GM20000 (cell line): ENCODE measurements at places on chromosomes 1 and 21.
A peak's percentile ranks its signal among the peaks of the same experiment; 100 is the strongest.

DNA sequence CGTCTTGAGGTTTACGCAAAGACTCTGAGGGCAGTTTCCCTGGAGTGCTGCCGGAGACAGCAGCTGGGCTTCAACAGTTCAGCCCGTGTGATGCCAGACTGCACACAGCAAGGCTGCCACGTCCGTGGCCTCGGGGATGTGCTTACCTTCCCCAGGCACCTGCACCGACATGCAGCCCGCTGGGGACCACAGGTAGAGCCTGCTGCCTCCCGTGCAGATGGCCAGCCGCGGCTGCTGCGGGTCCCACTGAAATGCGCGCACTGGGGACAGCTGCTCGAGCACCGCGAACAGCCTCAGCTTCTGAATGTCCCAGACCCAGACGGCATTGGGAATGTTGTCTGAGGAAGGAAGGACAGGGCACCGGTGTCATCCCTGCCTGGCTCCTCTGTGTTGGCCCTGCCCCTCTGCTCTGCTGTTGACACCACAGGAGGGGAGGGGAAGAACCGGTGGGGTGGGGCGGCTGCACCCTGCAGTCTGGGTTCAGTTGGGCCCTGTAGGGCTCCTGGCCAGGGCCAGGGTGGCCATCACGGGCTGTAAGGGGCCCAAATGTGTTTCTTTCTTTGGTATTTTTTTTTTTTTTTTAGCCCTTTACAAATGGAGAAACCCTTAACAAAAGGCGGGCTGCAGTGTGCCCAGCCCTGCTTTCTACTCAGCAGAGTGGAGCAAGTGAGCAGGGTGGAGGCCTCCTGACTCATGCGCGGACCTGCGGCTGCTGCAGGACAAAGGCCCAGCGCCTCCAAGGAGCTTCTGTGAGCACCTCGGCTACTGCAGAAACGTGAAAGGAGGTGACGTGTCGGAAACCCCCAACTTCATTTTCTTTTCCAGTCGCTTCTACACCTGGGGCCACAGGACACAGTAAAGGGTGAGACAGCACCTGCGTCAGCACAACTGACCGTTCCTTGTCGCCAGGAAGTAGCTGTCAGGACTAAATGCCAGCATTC, 6.8 kb downstream of the TPRG1L start:
- no peak for DNase-seq

GRCh38 chr1:232145768-232146167, 484.2 kb downstream of the SIPA1L2 start:
- DNase-seq, result no peak

- DNase-seq, result no peak
Measured at GRCh38 chr1:7052701-7053100, 267.4 kb downstream of the CAMTA1 start.

DNA sequence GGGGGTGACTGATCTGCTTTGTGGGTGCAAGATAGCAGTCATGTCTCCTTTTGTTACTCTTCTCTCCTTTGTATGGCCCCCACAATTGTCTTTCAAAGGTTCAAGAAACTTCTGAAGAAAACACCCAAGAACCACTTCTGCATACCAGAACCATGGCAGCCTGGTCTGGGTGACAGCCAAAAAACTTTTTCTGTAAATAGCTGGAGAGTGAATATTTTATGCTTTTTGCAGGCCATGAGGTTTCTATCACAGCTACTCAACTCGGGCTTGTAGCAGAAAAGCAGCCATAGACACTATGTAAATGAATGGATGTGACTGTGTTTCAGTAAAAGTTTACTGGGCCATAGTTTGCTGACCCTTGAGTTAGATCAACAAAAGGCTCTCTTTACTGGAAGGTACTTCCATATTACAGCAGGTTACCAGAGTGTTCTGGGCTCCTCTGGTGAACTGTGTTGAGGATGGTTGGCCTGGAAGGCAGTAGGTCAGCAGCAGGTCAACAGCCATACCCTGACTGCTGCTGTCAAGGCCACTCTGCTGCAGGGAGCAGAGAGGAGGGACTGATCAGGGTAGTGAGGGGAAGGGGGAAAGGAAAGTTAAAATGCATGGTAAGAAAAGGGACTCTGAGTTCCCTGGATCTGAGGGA, 116.4 kb downstream of the GDAP2 start:
- no peak for DNase-seq

DNA sequence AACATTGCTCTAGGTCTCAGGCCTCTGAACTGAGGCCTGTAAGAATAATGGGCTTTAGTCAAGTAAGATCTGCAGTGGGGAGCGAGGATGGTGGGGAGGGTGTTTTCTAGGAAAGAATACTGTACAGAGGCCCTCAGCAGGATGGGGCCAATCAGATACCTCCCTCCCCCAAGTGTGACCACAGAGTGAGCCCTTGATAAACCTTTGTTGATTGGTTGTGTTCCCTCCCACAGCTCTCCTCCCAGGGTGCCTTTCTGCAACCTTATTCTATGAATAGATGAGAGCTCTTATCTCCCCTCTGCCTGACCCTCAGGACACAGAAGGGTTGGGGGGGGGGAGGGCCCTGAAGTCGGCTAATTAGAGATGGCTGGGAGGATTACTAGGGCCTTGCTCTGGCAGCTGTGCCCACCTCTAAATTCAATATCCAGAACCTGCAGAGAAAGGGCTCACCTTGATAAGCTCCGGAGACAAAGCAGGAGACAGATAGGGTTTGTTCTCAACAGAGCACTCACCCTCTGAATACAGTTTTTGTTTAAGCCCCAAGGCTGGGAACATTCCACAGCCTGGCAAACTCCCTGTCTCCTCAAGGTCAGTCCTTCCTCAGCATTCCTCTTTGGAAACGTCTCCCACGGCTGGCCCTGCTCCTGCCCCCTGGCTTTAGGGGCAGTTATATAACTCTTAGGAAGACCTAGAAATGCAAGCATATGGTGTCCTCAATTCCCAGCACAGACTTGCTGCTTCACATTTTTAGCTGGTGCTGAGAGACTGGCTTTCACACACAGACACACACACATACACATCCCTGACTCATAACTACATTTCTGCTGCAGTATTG, 42.9 kb downstream of the ATP1A1 start:
- no peak for DNase-seq

GRCh38 chr1:109181085-109181806, 32.5 kb upstream of the SARS1 start:
- no peak for DNase-seq

GRCh38 chr1:18299441-18300338, 181.0 kb upstream of the KLHDC7A start:
- DNase-seq, result peak; percentile 61

- DNase-seq, result no peak
Measured at GRCh38 chr1:40539338-40539737, 7.9 kb downstream of the ZNF684 start.

GRCh38 chr1:209249785-209250440, 333.6 kb upstream of the CAMK1G start:
- DNase-seq, result no peak

- DNase-seq, result no peak
Measured at GRCh38 chr21:46557919-46558392, 46.9 kb downstream of the S100B start.

- no peak for DNase-seq
Measured at GRCh38 chr21:36126208-36126565, 8.7 kb upstream of the CBR3 start.

- DNase-seq, result no peak
Measured at GRCh38 chr1:117587499-117588356, 18.1 kb upstream of the TENT5C start.

DNA sequence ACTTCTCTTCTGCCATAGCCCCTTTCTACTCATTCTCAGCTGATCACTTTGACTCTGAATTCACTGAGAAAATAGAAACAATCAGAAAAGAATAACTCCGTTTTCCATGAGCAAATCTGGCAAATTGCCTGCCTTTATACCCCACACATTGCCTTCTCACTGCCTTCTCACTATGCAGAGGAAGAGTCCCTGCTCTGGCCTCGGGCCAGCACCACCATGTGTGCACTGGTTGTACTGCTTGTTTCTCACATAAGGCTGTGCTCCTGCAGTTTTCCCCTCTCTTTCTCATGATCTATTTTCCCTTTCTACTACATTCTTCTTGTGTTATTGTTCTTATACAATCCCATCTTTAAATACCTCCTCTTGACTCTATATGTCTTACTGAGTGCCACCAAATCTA, 2.3 kb upstream of the HMGCS2 start:
- DNase-seq, result no peak

DNA sequence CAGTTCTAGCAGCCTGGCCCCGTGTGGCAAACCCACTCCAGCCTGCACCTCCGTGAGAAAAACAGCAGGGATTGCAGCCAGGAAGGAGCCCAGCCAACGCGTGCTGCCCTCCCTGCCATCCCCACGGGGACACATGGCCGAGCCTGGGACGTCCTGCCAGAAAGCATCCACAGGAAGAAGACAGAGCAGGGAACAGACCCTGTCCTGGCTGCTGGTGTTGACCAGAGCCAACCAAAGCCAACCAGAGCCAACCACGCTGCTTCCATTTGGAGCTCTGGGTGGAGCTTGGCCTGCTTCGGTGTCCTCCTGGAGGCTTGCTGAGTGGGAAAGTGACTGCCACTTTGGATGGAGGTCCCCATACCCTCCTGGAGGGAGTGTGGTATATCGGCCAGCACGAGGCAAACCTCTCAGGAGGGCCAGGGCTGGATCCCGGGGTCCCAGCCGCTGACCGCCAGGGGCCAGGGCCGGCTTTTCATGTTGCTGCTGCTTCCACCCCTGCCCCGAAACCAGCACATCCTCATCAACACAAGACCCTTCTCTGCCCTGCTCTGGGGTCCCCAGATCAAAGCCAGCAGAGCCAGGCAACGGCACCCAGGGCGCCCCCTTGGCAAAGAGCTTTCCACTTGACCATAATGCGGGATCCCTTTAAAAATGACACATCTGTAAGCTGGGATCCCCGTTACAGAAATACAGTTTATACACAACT, 80.6 kb upstream of the ARHGEF16 start:
- DNase-seq, result no peak

GRCh38 chr1:154178911-154179811, 12.7 kb downstream of the TPM3 start:
- no peak for DNase-seq

- DNase-seq, result no peak
Measured at GRCh38 chr21:16750926-16751325, 761.9 kb upstream of the CXADR start.

GRCh38 chr1:98910827-98911226, 93.8 kb downstream of the PLPPR5 start:
- no peak for DNase-seq

GRCh38 chr1:247415423-247416361, at the start of gene NLRP3:
Gene NLRP3 (plus strand): TSS chr1:247416173. CDS start chr1:247418801, 2,628 bp downstream.
- DNase-seq, result no peak

- DNase-seq, result no peak
Measured at GRCh38 chr1:45375104-45376090, 35.2 kb upstream of the MUTYH start.

DNA sequence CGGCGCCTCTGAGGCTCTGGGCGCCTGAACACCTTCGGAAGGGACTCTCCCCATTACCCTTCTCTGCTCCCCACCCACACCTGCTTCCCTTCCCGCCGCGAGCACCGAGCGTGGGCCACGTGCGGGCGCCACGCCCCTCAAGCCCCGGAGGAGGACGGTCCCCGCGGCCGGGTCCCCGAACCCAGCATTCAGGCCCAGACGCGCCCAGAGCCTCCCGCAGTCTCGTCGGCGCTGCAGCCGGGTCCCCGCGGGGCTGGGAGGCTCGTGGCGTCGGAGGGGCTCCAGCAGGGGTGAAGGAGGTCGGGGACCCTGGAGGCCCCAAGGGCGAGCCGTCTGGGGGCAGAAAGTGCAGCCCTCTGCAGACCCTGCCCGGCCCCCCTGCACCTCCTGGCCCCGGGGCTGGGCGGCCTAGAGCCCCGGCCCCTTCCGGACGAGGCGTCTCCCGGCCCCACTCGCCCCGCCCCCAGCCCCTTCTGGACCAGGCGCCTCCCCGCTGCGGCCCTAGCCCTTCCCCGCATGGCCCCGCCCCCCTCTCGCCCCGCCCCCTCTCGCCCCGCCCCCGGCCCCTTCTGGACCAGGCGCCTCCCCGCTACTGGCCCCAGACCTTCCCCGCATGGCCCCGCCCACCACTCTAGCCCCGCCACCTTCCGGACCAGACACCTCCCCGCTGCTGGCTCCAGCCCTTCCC, 378 bp upstream of the SMIM1 start:
- peak; percentile 100 for DNase-seq

GRCh38 chr21:46077674-46078101, 20.2 kb upstream of the COL6A2 start:
- DNase-seq, result no peak

DNA sequence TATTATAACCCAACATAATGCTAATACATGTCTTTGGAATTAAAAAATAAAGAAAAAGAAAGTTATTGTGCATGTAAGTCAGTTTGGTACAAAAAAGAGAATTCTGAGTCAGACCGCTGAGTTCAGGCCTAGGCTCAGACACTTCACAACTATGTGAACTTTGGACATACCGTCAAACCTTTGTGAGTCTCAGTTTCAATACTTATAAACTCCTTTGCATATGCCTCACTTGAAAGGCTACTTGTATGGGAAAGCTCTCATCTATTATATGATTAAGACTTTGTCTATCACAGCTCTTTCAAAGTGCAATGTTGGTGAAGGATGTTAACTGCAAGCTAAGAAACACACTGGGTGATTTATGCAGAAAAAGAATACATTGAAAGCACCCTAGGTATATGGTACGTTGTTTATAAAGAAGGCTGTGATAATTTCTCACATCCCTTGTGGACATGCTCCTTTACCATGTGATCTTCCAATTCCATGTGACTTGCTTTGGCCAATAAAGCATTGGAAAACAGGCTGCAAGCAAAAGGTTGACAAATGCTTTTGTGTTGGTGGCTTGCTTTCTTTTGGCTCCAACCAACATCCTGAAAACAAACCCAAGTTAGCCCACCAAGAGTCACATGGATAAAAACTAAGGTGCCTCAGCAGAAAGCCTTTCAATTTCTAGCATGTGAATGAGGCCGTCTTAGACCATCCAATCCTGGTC, 49.6 kb downstream of the INTS7 start:
- peak; percentile 54 for DNase-seq
